ENCODE measurements at places on chromosomes 3 and 15.

DNA sequence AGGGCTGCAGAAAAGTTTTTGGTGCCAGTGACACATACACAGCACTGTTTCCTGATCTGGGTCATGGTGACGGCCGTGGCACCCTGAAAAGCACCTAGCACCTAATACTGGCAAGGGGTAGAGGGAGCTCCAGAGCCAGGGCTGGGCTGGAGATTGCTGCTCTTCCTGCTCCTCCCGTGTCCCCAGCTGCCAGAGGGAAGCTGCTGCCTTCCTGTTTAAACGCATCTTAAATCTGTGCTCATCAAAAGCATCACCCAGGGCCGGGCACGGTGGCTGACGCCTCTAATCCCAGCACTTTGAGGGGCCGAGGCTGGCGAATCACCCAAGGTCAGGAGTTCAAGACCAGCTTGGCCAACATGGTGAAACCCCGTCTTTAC lies 156.7 kb upstream of the MEF2A start:
- DNase-seq = peak; percentile 64

DNA sequence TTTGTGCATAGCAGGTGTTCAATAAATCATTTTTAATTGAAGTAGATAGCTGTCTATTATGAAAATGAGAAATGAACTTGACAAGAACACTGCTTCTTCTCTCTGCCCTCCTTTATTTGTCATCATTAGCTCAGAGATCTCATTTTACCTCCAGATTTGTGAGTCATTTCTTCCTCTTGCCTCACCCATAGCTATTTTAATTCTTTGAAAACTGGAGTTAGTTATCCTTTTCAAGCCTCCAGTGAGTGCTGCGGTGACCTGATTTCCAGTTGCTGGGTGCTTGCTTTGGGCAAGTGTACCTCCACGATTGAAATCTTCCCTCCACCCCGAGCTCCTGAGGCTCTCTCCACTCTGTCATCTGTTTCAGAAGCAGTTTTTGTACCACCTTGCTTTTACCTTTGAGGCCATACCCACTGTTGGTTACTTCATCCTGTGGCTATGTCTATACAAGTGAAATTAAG lies 114.6 kb downstream of the NFKBIZ start:
- peak; percentile 63 for DNase-seq

DNA sequence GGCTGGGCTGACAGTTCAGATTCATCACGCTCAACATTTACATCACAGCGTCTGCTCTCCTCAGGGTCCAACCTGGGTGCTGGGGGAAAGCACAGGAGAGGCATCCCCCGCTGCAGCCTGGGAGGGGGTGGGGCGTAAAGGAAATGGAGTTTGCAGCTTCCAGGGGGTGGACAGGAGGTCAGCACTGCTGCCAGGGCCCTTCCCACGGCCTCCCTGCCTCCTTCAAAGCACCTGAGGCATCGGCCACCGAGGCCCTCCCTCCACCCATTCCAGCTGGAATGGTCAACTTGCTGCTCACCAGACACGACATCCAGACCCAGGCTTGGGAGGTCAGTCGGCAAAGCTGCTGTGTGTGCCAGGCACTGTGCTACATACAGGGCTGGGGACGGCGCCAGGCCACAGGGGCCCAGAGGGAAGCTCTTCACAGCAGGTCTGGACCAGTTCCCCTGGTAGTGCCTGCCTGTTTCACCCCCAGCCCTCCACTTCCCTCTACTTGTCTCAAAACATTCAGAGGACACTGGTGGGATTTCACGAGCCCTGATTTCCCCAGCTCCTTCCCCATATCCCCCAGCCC lies 120.7 kb downstream of the ANP32A start:
- DNase-seq = no peak

- DNase-seq = peak; percentile 72
Observed at GRCh38 chr3:134312873-134313846, 61.1 kb downstream of the AMOTL2 start.

DNA sequence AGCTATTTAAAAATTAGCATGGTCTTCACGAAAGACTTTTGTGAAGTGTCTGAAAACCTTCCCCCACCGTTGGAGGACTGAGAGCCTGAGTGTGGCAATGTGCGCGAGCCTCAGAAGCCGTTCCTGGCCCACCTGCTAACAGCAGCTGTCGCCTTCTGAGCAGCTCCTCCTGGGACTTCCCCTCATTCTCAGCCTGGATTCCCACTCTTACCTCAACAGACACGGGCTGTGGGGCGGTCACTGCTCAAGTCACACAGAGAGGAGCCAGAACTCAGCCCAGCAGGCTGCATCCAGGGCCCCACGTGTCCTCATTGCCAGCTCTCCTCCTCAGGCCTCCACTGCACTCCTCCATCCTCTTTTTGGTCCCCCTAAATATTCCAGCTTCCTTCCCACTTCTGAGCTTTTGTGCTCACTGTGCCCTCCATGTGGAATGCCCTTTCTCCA lies 7.8 kb downstream of the DNASE1L3 start:
- no peak for DNase-seq

- DNase-seq = no peak
Observed at GRCh38 chr3:193851428-193851847, 258.4 kb downstream of the OPA1 start.

- DNase-seq = peak; percentile 6
Observed at GRCh38 chr15:46856839-46857502, 860.3 kb upstream of the SEMA6D start.

- peak; percentile 8 for DNase-seq
Observed at GRCh38 chr15:37872661-37873060, 61.8 kb upstream of the TMCO5A start.

DNA sequence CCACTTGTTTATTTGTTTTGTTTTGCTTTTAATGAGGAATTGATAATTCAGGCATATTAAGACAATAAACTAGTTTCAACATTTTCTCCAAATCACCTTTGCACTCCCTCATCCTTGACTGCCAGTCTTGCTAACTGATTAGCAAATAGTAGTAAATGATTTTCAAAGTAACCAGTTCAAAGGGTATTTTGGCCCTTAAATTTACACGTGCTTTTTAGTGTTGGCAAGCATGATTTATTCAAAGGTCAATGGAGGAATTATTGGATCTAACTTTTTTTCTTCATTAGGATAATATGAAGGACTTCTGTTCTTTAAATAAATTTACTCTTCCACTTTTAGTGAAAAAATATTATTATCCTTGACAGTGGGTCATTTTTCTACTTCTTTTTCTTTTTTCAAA lies 53.8 kb downstream of the BCHE start:
- DNase-seq = no peak

DNA sequence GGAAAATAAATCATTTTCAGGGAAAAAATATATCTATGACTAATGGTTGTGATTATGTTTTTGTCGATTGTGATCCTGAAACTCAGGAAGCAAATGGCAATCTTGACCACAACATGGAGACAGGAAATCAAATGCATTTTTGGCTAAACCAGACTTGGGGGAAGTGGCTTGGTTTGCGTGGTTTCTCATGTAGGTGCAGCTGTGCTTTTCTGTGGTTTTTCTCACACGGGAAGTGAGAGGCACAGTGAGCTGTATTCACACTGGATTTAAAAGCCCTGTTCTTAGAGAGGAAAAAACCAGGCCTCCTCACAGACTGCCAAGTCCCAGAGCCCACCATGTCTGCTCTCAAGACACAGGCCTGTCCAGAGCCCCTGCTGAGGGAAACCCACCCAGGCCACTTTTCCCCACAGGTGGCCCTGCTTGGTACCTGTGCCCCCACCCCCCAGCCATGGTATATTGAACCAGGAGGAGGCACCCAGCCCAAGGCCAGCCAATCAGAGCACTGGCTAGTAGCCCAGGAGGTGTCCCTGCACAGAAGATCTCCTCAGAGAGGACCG lies 46.1 kb downstream of the BTD start:
- peak; percentile 98 for DNase-seq

DNA sequence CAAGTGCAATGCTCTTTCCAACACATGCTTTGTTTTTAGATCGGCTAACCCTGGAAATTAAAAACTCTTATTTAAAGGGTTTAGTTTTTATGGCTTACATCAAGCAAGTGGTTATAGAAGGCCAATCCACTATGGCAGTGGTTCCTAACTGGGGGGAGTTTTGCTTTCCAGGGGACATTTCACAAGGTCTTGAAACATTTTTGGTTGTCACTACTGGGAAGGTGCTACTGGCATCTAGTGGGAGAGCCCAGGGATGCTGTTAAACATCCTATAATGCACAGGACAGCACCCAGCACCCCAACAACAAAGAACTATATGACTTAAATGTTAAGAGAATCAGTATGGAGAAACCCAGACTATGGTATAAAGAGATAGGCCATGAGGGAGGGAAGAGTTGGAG lies 439.0 kb downstream of the NTRK3 start:
- DNase-seq = peak; percentile 11

DNA sequence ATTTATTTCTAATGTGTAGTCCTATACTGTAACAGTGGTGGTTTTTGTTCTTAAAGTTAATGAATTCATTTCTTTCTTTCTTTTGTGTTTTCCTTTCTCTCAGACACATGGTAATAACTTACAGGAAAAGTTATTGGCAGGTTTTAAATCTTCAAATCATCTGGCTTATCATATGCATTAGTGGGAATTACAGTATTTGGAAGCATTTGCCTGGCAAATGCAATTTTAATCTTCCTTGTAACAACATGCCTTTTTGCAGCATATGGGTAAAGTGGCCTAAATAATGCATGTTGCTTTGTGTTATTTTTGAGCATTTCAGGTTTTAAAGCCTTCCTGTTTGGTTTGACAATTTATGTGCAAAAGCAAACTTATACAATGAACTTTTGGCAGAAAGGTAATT lies 66.8 kb downstream of the GALK2 start:
- DNase-seq = no peak

GRCh38 chr3:111939873-111940272 lies 39.0 kb upstream of the ABHD10 start:
- DNase-seq = no peak

DNA sequence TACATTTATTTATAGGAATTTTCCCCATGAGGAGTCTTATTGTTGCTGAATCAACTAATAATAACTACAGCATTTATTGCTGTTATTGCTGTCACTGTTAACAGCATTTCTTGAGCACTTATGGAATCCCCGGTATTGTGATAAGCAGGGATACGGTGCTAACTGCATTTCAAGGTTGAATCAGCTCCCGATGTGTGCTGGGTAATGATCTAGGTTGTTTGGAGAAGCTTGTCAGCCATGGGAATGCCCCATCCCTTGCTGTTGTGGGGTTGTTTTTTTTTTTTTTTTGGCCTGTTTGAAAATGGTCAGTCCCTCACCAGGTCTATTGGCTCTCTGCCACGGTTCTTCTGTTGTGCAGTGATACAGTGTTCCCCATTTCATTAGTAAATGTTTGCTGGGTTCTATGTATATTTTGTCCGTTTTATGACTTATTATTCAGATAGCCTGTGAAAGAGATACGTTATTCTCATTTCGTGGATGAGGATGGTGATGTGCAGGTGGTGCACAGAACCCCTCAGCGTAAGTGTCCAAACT lies 48.5 kb downstream of the MED12L start:
- no peak for DNase-seq

GRCh38 chr3:46162975-46163555 lies 45.0 kb downstream of the CCR1 start:
- DNase-seq = no peak

- peak; percentile 52 for DNase-seq
Observed at GRCh38 chr3:72335458-72336095, 512.7 kb downstream of the SHQ1 start.

DNA sequence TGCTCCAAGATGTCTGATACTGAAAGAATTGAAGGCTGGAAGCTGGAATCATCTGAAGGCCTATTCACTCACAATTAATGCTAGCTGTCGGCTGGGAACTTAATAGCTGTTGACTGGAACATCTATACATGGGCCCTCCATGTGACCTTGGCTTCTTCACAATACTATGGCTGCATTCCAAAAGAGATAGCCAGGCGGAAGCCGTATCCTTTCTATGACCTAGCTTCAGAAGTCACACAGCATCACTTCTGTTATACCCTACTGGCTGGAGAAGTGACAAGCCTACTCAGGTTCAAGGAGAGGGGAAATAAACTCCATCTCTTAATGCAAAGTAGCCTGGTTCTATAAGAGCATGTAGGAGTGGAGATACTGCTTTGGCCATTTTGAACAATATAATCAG lies 50.9 kb upstream of the SPRED1 start:
- no peak for DNase-seq

DNA sequence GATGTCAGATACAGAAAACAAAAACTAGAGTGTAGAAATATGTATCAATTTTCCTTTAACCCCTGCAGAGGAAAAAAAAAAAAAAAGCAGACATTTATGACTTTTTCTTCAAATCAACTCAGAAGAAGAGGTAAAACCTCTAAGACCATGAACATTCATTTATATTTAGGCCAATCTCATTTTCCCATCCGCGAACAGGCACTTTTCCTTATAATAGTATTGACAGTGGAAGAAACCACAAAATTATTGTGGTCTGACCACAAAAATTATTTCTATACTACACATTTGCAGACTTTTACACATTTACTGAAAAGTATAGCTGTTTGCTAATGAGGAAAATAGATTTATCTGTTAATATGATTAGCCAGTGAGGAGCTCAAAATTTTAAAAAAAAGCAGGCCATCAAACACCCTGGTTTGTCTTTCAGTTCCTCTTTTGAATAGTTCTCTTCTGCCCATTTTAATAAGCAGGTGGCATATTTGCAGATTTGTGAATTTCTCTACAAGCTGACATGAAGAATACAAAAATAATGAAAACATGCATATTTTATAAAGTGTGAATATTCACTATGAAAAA lies 5.7 kb downstream of the OSBPL11 start:
- DNase-seq = peak; percentile 55

GRCh38 chr3:102113421-102114041 lies 264.2 kb downstream of the NFKBIZ start:
- no peak for DNase-seq

DNA sequence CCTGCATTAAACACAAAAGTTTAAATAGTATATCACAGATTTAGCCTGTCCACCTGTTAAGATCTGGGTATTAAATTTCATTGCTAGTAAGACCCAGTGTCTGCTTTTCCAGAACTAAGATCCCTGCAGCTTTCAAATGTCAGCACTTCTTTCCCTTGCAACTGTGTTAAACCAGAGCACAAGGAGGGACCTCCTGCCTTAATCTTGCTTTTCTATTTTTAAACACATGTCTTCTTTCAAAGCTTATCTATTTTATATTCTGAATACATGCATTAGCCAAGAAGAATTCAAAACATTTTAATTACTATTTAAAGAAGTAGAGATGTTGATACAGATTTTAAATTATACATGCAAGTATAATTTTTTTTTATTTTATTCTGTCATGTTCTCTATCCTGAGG lies 315.1 kb downstream of the ARPP21 start:
- no peak for DNase-seq

GRCh38 chr3:123884993-123885392 lies 861 bp upstream of the MYLK start:
- DNase-seq = no peak

DNA sequence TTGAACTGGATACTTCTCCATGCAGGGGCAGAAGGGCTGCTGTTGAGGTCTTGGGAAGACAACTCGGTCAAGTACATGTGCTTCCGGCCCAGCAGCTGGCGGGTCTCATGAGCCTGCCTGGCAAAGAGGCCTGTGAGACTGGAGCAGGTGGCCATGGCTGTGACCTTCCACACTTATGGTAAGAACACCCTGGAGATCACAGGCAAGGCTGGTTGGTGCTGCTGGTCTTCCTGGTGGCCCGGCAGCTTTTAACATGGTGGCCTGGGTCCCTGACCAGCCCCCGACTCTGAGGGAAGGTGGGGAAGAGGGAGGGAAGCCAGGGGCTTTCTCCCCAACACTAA lies 15.4 kb downstream of the CHRD start:
- no peak for DNase-seq
